ENCODE measurements at places on chromosomes 2 and 18. TPM values are rescaled to one million over a fixed set of nuclear protein-coding genes. Genes with fewer than 3 reads are reported as not detected.

DNA sequence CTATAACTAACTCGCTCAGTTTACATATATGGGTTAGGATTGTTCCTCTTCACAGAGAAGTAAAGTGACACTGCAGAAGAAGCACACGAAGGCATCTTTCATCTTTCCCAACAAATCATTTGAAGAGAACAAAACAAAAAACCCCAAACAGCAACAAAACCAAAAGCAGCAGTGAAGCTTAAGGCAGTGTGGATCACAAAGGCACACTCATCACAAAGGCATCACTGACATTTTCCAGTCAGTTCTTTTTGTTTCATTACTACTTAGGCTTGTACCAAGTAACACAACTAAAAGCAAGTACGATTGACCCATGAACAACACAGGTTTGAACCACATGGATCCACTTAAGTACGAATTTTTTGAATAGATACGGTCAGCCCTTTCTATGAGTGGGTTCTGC, 75.7 kb downstream of the RNF152 start:
- no peak for DNase-seq

GRCh38 chr2:41933046-41933420, 114.8 kb upstream of the PKDCC start:
- no peak for DNase-seq

- DNase-seq, result peak; percentile 80
These were observed 50.1 kb upstream of the LPIN2 start for GRCh38 chr18:3062798-3063680.

Gene GCG
- polyA plus RNA-seq, result not detected

DNA sequence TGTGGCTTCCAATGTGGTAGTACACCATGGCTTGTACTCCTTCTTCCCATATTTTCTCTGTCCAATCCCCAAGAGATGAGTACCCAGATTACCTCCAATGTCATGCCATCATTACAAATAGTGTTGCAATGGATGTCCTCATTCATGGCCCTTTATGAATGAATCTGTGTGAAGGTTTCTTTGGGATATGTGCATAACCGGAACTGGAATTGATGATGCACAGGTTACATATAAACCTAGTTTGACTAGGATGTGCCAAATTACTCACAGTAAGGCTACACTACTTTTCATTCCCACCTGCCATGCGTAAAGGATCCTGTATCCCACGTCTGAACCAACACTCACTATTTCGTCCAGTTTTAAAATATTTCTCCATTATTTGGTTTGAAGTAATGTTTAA, 173.9 kb upstream of the CXCR4 start:
- DNase-seq, result no peak

Gene RAD51AP2
- not detected for polyA plus RNA-seq

GRCh38 chr18:59957957-59958356, 58.2 kb downstream of the PMAIP1 start:
- DNase-seq, result no peak

GRCh38 chr18:11000071-11000470, 149.3 kb downstream of the PIEZO2 start:
- no peak for DNase-seq

GRCh38 chr18:45384137-45384961, 230.9 kb upstream of the SLC14A2 start:
- DNase-seq, result peak; percentile 62

Gene MGAT4A
- polyA plus RNA-seq, result 6.7 TPM

- DNase-seq, result no peak
These were observed 88.7 kb upstream of the MEIS1 start for GRCh38 chr2:66346231-66346664.

Gene TBR1
- polyA plus RNA-seq, result 0.12 TPM

DNA sequence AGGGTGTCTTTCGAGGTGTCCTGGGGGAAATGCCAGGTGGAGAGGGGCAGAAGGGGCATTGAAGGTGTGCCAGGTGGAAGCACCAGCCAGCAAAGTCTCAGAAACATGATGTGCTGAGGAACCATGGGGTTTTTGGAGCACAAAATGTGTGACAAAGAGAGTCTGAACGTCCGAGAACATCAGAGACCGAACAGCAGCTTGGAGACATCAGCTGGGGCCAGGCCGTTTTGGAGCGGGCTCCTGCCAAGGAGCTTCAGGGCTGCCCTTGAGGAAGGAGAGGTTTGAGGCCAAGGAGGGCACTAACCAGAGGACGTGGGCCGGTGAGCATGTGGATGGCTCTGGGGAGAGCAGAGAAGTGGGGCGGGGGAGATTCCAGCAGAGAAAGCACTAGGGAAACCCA, 5.3 kb upstream of the MBP start:
- DNase-seq, result no peak

Gene HRH4
- 0.04 TPM for polyA plus RNA-seq

- no peak for DNase-seq
These were observed 239.5 kb upstream of the MGAT5 start for GRCh38 chr2:134014196-134014960.

Gene TUBA3E
- 0.01 TPM for polyA plus RNA-seq

GRCh38 chr2:210540900-210541289, 15.5 kb upstream of the CPS1 start:
- no peak for DNase-seq

Gene CFAP221
- not detected for polyA plus RNA-seq

DNA sequence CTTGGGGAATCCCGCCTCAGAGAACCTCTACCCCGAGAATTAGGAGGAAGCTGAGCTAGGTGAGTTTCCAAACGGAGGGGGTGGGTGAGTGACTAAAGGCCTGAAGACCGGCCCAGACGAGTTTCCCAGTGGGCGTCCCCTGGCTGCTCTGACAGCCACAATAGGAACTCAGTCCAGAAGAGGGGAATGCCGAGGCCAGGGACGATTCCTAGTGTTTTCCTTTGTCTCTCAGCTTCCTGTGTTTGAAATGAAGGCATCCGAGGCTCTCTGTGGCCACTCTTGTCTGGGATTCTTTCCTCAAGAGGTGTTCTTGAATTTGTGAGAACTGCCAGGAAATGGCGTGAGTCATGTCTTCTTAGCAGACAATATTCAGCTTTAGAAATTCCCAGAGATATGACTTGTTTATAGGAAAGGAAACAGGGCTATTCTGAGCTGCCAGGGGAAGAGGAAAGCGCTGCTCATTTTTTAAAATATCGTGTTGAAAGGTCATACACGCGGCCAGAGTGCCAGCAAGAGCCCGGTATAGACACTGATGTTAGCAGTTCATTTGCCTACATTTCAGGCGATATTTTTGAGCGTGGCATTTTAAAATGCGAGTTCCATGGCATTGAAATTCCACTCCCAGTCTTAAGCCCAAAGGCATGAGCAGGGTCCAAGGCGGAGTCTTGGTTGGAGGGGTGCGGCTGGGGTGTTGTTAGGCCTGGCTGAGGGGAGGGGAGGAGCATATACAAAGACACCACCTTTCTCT, 169.1 kb upstream of the KLF7 start:
- peak; percentile 72 for DNase-seq

GRCh38 chr2:200259577-200259957, 46.9 kb upstream of the SPATS2L start:
- no peak for DNase-seq

- no peak for DNase-seq
These were observed 253.5 kb upstream of the TRIB2 start for GRCh38 chr2:12463189-12463588.

DNA sequence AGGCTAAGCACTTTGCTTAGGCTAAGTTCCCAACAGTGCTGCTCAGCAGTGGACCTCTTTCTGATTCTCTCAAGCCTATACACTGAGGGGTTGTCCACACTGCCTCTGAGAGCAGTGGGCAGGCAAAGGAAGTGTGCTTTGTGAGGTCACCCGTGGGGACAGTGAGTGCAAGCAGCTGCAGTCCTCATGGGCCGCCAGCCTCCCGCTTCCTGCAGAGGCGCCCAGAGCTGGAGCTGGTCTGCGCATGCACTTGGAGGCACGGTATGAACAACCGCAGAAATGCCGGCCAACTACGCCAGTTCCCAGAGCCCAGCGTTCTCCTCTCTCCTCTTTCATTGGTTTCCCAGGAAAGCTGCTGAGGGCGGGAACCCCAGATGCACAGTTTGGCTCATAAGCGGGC, 149.5 kb upstream of the DLX2 start:
- peak; percentile 70 for DNase-seq

Gene EML6
- polyA plus RNA-seq, result 0.38 TPM

Gene ERFE
- 1.4 TPM for polyA plus RNA-seq

- DNase-seq, result peak; percentile 68
These were observed 268.0 kb downstream of the CYP26B1 start for GRCh38 chr2:71879509-71880184.

- no peak for DNase-seq
These were observed 34.8 kb upstream of the MGAT5 start for GRCh38 chr2:134218930-134219658.

Gene PRKAG3
- 58.5 TPM for polyA plus RNA-seq

DNA sequence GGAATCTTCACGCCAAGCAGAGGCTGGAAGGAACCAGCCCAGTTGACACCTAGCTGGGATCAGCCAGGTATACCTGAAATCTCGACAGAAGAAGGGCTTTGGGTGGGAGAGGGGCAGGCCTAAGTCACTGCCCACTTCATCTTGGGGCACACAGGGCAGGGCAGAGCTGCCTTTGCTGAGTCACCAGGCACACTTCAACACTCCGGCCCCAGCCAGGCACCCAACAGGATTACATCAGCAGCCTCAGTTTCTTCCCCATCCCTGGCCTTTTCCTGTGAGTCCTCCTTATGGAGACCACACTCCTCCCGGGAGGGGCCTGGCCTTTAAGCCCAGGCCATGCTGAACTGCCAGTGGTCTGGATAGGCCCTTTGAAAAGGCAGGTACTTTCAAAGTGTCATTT, 201.7 kb upstream of the HS6ST1 start:
- DNase-seq, result no peak

Gene AQP4
- polyA plus RNA-seq, result 5.3 TPM

GRCh38 chr18:6210349-6211173, 204.2 kb downstream of the L3MBTL4 start:
- no peak for DNase-seq

- DNase-seq, result no peak
These were observed 76.8 kb downstream of the LYPD1 start for GRCh38 chr2:132593171-132593570.

Gene ANKAR
- 0.72 TPM for polyA plus RNA-seq

DNA sequence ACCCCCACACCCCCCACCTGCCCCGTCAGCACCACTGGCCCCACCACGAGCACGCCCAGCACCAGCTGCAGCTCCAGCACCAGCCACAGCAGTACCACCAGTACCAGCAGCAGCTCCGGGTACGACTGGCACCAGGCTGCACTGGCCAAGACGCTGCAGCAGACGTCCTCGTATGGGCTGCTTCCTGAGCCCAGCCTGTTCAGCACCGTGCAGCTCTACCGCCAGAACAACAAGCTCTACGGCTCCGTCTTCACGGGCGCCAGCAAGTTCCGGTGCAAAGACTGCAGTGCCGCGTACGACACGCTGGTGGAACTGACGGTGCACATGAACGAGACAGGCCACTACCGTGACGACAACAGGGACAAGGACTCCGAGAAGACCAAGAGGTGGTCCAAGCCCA, 75.3 kb downstream of the TSHZ1 start:
- no peak for DNase-seq

Gene SERPINB13
- polyA plus RNA-seq, result not detected

- no peak for DNase-seq
These were observed 2.5 kb downstream of the SPEG start for GRCh38 chr2:219437141-219437540.

DNA sequence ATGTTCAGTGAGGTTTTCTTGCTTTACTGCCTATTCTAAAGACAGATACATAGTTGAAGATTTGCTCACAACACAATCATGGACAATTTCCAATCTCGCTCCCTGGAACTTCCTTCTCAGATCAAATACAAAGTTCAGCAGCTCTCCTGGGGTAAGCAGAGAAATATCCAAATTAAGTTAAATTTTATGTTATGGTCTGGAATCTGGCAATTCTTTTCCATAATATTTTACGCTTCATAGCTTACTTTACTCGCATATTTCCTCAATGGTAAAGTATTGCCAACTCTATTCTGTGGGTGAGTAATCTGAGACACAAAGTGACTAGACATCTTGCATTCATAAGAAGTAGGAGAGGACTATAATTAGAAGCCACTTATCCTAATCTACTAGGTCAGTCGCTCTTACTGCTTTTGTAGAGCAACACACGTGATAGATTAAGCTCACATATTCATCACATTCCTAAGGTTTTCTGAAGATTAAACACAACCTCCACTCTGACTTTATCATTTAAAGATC, 529.4 kb downstream of the CCDC85A start:
- DNase-seq, result no peak

Gene CPO
- 0.42 TPM for polyA plus RNA-seq

GRCh38 chr2:197159661-197160211, 150.8 kb downstream of the ANKRD44 start:
- no peak for DNase-seq

GRCh38 chr18:30623401-30624065, 419.0 kb downstream of the DSC3 start:
- no peak for DNase-seq

DNA sequence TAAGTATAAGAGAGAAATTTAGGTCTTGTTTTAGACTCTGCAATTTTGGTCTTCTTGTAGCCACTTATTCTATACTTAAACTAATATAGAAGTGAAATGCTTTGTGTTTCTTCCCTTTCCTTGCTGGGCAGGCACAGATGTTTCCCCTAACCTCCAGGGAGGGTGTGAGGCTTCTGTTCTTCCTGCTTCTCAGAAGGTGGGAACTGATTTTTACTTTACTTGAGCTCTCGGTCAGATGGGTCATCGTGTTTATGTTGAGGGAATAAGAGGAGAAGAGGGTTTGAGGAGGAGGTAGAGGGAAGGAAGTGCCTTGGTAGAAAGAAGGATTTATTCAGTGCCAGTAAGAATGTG, 92.5 kb upstream of the CXCR4 start:
- DNase-seq, result no peak

DNA sequence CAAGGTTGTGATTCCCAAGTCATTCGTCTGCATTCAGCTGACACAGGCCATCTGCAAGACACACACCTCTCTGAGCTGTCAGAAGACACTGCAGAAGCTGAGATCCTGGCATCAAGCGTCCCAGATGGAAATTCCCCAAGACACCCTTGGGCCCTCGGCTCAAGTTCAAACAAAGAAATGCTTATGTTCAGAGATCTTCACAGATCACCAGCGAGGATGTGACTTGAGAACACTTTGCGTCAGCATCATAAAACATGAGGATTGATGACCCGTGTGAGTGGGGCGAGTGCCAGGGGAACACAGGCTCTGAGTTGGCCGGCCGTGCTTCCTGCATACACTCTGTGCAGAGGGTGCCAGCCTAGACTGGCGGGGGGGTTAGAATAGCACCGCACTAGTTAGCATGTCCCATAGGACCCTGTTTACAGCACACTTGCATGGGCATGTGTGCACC, 36.8 kb downstream of the KCNIP3 start:
- DNase-seq, result peak; percentile 53

GRCh38 chr2:204984518-204984917, 439.2 kb downstream of the PARD3B start:
- no peak for DNase-seq

Gene MYO1B
- 4.4 TPM for polyA plus RNA-seq

DNA sequence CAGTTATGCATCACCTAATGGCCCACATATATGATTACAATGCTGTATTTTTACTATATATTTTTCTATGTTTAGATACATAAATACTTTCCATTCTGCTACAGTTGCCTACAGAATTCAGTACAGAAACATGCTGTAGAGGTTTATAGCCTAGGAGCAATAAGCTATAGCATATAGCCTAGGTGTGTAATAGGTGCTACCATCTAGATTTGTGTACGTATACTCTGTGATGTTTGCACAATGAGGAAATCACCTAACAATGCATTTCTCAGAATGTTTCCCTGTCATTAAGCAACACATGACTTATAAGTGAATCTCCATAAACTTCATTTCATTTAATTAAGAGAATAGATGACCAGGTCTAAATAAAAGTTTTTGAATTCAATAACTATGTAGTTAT, 43.5 kb downstream of the SLC38A11 start:
- no peak for DNase-seq

GRCh38 chr2:215428060-215428910, 7.6 kb downstream of the FN1 start:
- DNase-seq, result no peak

GRCh38 chr2:47521666-47522285, 118.8 kb downstream of the MSH2 start:
- no peak for DNase-seq

Gene KLF7
- 1.1 TPM for polyA plus RNA-seq

Measured in psoas muscle (tissue), 8 donors.